Neural progenitor cell (in vitro differentiated cells): ENCODE measurements at places on chromosomes 16 and 17. TPM values are rescaled to one million over a fixed set of nuclear protein-coding genes. Genes with fewer than 3 reads are reported as not detected.

TEX14 gene
- 0.09 and 1.4 TPM in 2 replicates for total RNA-seq

DNA sequence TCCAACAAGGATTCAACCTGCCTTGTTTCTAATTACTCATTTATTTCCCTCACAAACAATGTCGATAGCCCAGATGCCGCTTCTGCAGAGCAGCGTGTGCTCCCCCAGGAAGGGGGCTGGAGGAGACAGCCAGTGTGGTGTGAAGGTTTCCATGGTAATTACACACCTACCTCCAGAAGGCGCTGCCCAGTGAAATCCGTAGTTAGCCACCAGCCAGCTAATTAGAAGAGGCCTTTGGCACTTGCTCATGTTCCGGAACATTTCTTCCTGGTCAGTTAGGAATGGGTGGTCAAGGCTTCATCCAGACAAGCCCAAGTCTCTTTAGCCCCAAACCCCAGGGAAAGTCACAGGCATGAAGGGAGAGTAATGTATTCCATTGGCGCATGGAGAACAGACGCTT lies 342.5 kb upstream of the C16orf82 start:
- no peak overlapping the region for H3K27ac ChIP-seq
- no peaks in the 10 kb centered on the region for H3K4me1 ChIP-seq
- no peak overlapping the region for H3K4me3 ChIP-seq
- DNase-seq: no peak
- no peaks in the 10 kb centered on the region for H3K36me3 ChIP-seq
- no peaks in the 10 kb centered on the region for H3K27me3 ChIP-seq

CTF1 gene
- total RNA-seq: 0.39 and 1.5 TPM in 2 replicates

- no peak overlapping the region for H3K27ac ChIP-seq
- H3K27me3 ChIP-seq: no peaks in the 10 kb centered on the region
- no peak overlapping the region for H3K4me3 ChIP-seq
- no peak for DNase-seq
- peaks cover 4% of the 10 kb centered on the region for H3K4me1 ChIP-seq
- no peaks in the 10 kb centered on the region for H3K36me3 ChIP-seq
These were observed 50.6 kb downstream of the RMI2 start for GRCh38 chr16:11395949-11396240.

GRCh38 chr16:69482410-69482991 lies 58.1 kb downstream of the CYB5B start:
- no peak overlapping the region for H3K27ac ChIP-seq
- H3K4me3 ChIP-seq: no peak overlapping the region
- H3K4me1 ChIP-seq: peaks cover 6% of the 10 kb centered on the region
- H3K36me3 ChIP-seq: no peaks in the 10 kb centered on the region
